ENCODE measurements at places on chromosomes 2 and 18. TPM values are rescaled to one million over a fixed set of nuclear protein-coding genes. Genes with fewer than 3 reads are reported as not detected.

GRCh38 chr2:85163675-85164074 is 30.5 kb downstream of the TCF7L1 start:
- no peaks in the 10 kb centered on the region for H3K36me3 ChIP-seq
- H3K27ac ChIP-seq, result no peak overlapping the region
- no peaks in the 10 kb centered on the region for H3K27me3 ChIP-seq
- DNase-seq, result no peak

- H3K36me3 ChIP-seq, result no peaks in the 10 kb centered on the region
- no peak overlapping the region for H3K27ac ChIP-seq
- peaks cover 8% of the 10 kb centered on the region for H3K27me3 ChIP-seq
- no peak for DNase-seq
- no peak overlapping the region for H3K4me3 ChIP-seq
Measured at GRCh38 chr2:70643715-70644114, 90.1 kb upstream of the TGFA start.

DNA sequence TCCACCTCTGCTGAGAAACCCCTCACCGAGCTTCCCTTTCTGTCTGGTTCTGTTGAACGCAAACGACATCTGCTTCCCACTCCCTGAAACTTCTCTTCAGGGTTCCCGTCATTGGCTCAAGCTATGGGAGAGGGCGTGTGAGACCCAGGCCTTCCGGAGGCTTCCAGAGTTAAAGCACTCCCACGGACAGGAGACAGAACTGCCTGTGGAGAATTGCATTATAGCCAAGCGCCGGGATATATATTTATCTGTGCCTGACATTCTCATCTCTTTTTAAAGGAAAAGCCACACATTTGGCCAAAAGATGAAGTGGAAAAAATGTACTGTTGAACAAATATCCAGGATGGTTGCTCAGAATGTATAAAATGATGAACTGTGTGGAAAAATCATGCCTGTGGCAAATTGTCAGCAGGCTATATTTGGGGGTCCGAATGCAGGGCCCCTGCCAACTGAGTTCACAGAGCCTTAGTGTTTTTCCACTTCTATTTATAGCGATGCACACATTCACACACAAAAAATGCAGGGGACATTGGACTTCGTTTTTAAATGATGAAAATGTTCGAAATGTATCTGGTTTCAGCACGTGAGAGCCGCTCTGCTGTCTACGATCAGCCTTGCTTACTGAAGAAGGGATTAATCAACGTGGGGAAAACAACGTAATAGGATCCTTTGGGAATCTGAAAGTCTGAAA is 59.5 kb downstream of the E2F6 start:
- no peaks in the 10 kb centered on the region for H3K36me3 ChIP-seq
- peak overlapping the region; percentile 62 for H3K27ac ChIP-seq
- no peak overlapping the region for H3K4me3 ChIP-seq
- no peak for DNase-seq
- H3K27me3 ChIP-seq, result no peaks in the 10 kb centered on the region

- no peak overlapping the region for H3K27ac ChIP-seq
- no peaks in the 10 kb centered on the region for H3K36me3 ChIP-seq
- H3K4me3 ChIP-seq, result no peak overlapping the region
- no peaks in the 10 kb centered on the region for H3K4me1 ChIP-seq
- no peaks in the 10 kb centered on the region for H3K27me3 ChIP-seq
- no peak for DNase-seq
Measured at GRCh38 chr2:217751192-217751591, 251.6 kb downstream of the TNS1 start.

The RGPD3 gene
- 0.12 TPM for total RNA-seq

GRCh38 chr2:23432531-23432930 is 47.6 kb downstream of the KLHL29 start:
- no peaks in the 10 kb centered on the region for H3K4me1 ChIP-seq
- H3K4me3 ChIP-seq, result no peak overlapping the region
- H3K36me3 ChIP-seq, result no peaks in the 10 kb centered on the region
- H3K27me3 ChIP-seq, result no peaks in the 10 kb centered on the region

DNA sequence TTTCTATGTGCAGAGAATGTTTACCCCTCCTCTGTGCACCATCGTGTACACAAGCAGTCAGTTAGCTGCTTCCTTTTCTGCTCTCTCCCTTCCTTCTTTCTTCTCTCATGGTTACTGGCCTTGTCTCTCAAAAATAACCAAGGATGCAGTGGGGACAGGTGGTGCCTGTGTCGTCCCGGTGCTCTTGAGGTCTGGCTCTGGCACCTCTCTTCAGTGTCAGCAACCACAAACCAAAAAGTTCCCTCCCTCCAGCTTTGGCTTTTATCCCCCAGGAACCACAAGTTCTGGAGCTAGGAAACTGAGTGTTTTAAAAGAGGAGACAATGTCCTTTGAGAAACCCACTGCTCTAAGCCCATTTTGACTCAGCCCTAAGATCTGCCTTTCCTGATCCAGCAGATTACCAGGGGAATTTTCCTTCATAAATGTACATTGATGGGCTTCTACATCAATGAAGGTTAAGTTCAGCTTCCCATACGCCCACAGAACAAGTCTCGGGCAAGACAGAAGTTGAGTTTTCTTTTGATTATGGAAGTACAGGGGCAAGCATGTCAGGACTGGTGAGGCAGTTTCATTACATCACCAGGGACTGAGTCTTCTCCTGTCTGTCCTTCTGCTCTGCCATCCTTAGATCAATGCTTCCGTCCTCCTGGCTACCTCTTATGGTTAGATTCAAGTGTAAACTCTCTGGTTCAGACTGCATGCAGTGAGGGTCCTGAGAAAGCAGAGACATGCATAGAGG is 232.2 kb downstream of the SETBP1 start:
- no peaks in the 10 kb centered on the region for H3K36me3 ChIP-seq
- H3K27me3 ChIP-seq, result no peaks in the 10 kb centered on the region
- H3K4me3 ChIP-seq, result no peak overlapping the region
- no peak for DNase-seq
- no peak overlapping the region for H3K27ac ChIP-seq
- peaks cover 11% of the 10 kb centered on the region for H3K4me1 ChIP-seq

The NT5C1B gene
- total RNA-seq, result not detected

DNA sequence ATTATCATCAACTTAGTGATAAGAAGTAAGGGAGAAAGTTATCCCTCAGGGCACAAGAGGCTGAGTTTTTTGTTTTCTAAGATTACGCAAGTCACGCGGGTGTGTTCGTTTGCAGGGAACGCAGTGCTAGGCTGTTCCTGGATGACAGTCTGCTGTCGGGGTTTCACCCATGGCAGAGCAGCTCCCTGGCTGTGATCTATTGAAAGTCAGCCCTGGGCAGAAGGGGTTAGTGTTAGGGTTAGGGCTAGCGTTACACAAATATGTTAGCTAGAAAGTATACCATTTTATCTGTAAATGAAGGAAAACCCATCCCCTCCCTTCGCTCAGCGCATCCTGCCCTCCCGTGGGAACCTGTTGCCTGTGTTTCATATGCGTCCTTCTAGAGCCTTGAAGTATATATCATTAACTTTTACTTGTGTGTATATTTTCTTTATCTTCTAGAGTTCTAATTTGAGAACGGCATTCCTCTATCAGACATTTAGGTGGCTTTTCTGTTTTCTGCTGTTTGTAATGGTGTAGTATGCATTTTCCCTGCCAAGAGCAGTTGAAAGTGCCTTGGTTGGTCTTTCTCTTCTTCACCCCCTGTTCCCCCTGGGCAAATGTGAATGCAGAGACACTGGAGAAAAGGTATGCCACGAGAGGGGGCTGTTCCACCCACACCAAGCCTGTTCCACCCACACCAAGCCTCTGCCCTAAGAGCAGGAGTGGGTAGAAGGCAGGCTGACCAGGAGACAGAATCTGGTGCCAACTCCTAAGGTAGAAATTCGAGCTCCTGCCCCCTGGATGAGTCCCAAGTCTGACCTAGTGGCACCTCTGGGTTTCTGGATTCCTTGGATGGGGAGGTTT is 47.0 kb downstream of the ARMC9 start:
- H3K4me3 ChIP-seq, result no peak overlapping the region
- DNase-seq, result no peak
- peak overlapping the region; percentile 68 for H3K27ac ChIP-seq
- H3K36me3 ChIP-seq, result no peaks in the 10 kb centered on the region
- no peaks in the 10 kb centered on the region for H3K27me3 ChIP-seq

DNA sequence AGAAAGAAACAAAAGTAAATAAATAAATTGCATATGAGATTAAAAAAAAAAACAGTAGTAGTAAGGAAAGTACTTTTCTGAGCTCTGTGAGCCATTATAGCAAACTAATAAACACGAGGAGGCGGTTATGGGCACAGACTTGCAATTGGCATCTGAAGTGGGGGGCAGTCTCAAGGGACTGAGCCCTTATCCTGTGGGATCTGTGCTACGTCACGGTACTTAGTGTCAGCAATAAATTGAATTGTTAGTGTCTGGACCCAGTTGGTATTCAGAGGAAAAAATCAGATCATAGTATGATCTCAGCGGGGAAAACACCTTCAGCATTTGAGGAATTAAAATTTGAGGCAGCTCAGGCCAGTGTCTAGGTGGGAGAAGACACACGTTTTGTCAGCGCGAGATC is 76.6 kb upstream of the TEX51 start:
- no peaks in the 10 kb centered on the region for H3K36me3 ChIP-seq
- no peaks in the 10 kb centered on the region for H3K4me1 ChIP-seq
- no peak for DNase-seq

DNA sequence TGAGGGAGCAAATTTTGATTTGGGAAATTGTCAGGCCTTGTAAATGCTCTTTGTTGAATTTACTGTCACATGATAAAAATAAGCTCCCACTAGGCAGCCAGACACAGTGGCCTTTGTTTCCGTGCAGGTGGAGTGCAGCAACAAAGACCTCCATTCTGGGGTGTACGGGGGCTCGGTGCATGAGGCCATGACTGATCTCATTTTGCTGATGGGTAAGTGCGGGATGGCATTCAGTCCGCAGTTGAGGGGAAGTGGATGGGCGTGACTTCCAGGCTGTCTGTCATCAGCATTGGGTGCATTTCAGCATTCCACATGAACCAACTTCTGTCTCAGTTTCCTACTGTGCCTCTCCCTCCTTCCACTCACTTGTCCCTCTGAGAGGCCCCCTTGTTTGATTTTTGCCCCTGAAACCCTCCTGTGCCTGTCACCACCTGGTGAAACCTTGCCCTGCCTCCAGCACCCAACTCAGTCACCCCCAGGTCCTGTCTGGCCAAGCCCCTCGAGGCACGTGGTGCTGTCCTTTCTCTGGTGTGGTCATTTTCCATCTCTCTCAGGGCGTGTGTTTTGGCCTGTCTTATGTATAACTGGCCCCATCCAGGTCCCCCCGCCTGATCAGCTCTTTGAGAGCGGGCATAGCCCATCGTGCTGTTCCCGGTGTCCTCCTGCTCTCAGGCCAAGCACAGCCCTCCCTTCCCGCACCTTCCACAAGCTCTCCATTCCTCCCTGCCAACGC is 16.3 kb downstream of the CNDP2 start:
- no peak overlapping the region for H3K27ac ChIP-seq
- H3K27me3 ChIP-seq, result no peaks in the 10 kb centered on the region
- peaks cover 94% of the 10 kb centered on the region for H3K36me3 ChIP-seq
- no peaks in the 10 kb centered on the region for H3K4me1 ChIP-seq
- DNase-seq, result no peak

- DNase-seq, result no peak
- H3K4me1 ChIP-seq, result no peaks in the 10 kb centered on the region
- H3K27me3 ChIP-seq, result no peaks in the 10 kb centered on the region
- no peak overlapping the region for H3K4me3 ChIP-seq
Measured at GRCh38 chr18:4107049-4107467, 348.0 kb downstream of the DLGAP1 start.

The UGP2 gene
- 145 TPM for total RNA-seq

- no peak overlapping the region for H3K4me3 ChIP-seq
- H3K27me3 ChIP-seq, result no peaks in the 10 kb centered on the region
Measured at GRCh38 chr18:79587226-79587741, 92.3 kb upstream of the CTDP1 start.

The TNFAIP6 gene
- total RNA-seq, result 3.0 TPM

GRCh38 chr2:66872986-66873754 is 438.2 kb downstream of the MEIS1 start:
- no peaks in the 10 kb centered on the region for H3K36me3 ChIP-seq
- no peak overlapping the region for H3K4me3 ChIP-seq
- no peaks in the 10 kb centered on the region for H3K27me3 ChIP-seq
- peaks cover 3% of the 10 kb centered on the region for H3K4me1 ChIP-seq
- no peak for DNase-seq

- H3K27ac ChIP-seq, result no peak overlapping the region
- no peak overlapping the region for H3K4me3 ChIP-seq
- no peaks in the 10 kb centered on the region for H3K27me3 ChIP-seq
Measured at GRCh38 chr18:45352874-45353273, 262.4 kb upstream of the SLC14A2 start.

DNA sequence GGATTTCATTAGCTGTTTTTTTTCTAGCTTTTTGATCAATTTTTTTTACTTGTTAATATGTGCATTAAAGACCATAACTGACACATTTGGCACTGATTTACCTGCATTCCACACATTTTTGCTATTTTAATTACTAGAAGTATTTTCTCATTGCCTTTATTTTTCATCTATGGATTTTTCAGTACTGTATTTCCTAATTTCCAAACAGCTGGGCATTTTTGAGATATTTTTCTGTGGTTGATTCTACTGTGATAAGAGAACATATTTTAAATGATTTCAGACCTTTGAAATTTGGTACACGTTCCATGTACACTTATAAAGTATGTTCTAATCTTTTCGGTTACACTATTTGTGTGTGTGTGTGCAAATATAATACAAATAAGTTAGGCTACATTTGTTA is 135.3 kb downstream of the PARD3B start:
- DNase-seq, result no peak
- H3K27me3 ChIP-seq, result no peaks in the 10 kb centered on the region
- peaks cover 4% of the 10 kb centered on the region for H3K4me1 ChIP-seq
- no peaks in the 10 kb centered on the region for H3K36me3 ChIP-seq
- H3K4me3 ChIP-seq, result no peak overlapping the region

GRCh38 chr2:105042189-105042588 is 4.3 kb downstream of the MRPS9 start:
- no peak overlapping the region for H3K4me3 ChIP-seq
- DNase-seq, result no peak
- no peaks in the 10 kb centered on the region for H3K27me3 ChIP-seq

GRCh38 chr2:169561364-169561763 is 12.3 kb downstream of the FASTKD1 start:
- no peak overlapping the region for H3K27ac ChIP-seq
- no peaks in the 10 kb centered on the region for H3K4me1 ChIP-seq
- peaks cover 36% of the 10 kb centered on the region for H3K36me3 ChIP-seq
- H3K27me3 ChIP-seq, result no peaks in the 10 kb centered on the region
- DNase-seq, result no peak

DNA sequence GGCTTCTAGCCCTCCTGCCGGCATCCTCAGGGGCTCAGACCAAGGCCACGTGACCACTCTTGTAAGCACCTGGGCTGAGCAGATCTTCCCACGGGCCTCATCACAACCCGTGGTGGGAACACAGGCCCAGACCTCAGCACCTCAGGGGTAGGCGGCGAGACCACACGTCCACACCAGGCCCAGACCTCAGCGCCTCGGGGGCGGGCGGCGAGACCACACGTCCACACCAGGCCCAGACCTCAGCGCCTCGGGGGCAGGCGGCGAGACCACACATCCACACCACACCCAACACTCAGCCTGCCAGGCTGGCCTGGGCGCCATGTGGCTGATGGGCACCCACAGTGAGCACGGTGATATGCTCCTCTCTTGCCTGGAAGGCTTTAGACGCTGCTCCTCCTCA is 334.4 kb upstream of the SALL3 start:
- no peaks in the 10 kb centered on the region for H3K27me3 ChIP-seq
- H3K4me3 ChIP-seq, result no peak overlapping the region
- no peak for DNase-seq
- H3K4me1 ChIP-seq, result peaks cover 6% of the 10 kb centered on the region

The GPR55 gene
- total RNA-seq, result 1.2 TPM
